ENCODE measurements at places on chromosomes 12 and 14.

GRCh38 chr12:28192125-28192524 is 1.9 kb downstream of the CCDC91 start:
- no peak for DNase-seq

DNA sequence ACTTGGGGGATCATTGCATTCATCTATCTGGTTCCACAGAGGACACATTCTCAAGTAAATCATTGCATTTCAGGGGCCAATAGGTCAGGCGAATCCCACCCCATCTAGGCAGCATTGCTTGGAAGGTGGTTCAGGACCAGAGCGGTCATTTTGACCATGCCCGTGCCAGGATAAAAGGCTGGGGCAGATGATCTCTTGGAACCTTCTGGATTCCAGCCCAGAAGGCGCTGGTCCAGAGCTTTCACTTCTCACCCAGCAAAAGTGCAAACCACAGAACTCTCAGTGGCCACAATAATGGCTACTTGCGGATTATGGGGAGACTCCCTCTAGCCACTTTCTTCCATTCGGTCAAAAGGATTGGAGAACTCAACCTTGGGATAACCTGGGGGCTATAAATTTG is 595 bp upstream of the KRT85 start:
- no peak for DNase-seq

DNA sequence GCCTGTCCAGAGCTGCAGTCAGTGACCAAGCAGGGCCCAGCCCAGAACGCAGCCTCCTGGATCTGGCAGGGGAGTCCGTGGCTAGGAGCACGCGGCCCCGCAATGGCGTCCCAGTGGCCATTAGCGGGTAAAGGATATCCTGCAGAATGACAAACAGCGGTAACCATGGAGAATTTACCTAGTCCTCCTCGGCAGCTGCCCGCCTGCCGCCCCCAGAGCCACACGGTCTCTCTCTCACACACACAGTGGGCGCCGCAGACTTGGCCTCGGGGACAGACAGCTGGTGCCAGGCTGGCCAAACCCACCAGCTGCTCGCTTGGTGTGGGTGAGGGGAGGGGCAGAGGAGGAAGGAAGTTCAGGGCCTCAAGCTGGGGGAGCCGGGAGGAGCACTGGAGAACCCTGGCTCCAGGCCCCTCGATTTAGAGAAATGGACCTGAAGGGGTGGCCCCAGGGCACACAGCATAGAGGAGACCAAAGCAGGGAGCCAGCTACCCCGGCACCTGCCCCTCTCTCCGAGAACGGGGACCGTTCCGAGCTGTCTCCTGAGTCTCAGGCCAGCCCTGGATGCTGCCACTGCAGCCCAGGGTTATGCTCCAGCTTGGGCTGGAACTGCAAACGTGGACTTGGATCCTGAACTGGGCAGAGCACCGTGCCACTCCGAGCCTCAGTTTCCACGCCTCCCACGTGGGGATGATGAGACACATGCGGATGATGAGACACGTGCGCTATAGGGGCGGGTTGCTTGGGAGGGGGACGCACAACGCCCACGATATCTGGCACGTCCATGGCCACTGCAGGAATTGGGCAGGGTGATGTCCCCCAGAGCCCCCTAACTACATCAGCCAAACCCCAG is 3.4 kb downstream of the CDK2AP1 start:
- DNase-seq, result no peak

- no peak for DNase-seq
Measured at GRCh38 chr12:121775501-121775900, 18.0 kb downstream of the RHOF start.

- DNase-seq, result no peak
Measured at GRCh38 chr12:111353603-111354295, 15.1 kb downstream of the PHETA1 start.

GRCh38 chr12:49967777-49968250 is 4.9 kb upstream of the AQP6 start:
- DNase-seq, result no peak

DNA sequence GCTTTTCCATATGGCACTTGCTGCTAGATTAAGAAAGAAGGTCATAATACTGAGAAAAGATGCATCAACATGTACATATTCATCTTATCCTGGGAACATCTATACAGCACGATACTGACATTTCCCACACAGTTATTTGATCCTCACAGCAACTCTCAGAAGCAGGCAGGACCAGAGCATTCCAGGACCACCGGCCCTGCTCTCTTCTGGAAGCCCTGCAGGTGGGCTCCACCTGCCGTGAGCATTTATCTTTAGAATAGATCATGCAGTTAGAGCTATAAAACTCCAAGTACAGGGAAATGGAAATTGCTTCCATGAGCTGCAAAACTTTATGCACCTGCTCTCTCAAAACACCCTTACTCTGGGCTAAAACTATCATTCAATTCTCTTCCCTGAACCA is 5.5 kb upstream of the BDKRB1 start:
- no peak for DNase-seq

DNA sequence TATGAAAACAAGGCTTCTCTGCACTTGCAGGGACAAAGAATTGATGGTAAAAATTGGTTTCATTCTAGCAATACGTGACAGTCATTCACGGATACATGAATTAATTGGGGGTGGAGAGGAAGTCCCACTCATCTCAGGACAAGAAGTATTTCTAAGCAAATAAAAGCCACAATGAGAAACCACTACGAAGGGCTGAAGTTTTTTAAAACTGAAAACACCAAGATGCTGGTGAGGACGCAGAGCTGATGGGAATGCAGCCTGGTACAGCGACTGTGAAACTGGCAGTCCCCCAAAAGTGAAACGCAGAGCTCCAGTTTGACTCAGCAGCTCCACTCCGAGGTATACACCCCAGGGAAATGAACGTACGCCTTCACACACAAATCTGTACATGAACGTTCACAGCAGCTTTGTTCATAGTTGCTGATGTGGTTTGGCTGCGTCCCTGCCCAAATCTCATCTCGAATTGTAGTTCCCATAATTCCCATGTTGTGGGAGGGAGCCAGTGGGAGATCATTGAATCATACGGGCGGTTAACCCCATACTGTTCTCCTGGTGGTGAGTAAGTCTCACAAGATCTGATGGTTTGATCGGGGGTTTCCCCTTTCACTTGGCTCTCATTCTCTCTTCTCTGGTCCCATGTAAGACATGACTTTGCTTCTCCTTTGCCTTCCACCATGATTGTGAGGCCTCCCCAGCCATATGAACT is 89.0 kb downstream of the SCARB1 start:
- no peak for DNase-seq

- DNase-seq, result no peak
Measured at GRCh38 chr14:100468557-100468956, 118.7 kb downstream of the BEGAIN start.

DNA sequence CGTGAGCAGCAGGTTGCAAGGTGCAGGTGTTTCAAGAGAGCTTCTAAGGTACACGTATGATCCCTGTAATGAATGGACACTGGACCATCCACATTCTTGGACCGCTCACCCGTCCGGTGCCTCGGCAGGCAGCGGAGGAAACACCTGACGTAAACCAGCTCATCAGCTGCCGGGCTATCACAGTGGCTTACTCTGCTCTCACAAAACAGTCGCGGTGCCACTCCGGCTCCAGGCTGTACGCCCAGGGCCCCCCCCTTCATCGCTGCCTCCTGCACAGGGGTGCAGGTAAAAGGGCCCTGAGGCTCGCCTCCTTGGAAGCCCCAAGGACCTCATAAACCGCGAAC is 436 bp downstream of the VPS33A start:
- DNase-seq, result no peak

DNA sequence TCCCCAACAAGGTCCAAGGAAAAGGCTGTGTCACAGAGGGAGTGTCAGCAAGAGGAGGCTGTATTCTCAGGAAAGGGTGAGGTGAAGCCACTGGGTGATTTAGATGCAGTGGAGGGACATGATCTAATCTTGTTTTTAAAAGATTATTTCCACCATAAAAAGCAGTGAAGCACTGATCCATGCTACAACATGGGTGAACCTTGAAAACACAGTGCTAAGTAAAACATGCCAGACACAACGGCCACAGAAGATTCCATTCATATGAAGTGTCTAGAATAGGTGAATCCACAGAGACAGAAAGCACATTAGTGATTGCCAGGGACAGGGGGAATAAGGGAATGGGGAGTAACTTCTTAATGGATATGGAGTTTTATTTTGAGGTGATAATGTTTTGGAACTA is 12.8 kb downstream of the RITA1 start:
- no peak for DNase-seq

GRCh38 chr14:68894123-68894522 is 85.0 kb downstream of the ACTN1 start:
- DNase-seq, result no peak

GRCh38 chr14:93936245-93936644 is 9.1 kb downstream of the FAM181A start:
- DNase-seq, result no peak

- no peak for DNase-seq
Measured at GRCh38 chr14:35159742-35160409, 37.5 kb downstream of the PRORP start.

GRCh38 chr14:33229269-33229929 is 290.7 kb downstream of the NPAS3 start:
- DNase-seq, result no peak

GRCh38 chr14:29741909-29742401 is 185.7 kb downstream of the PRKD1 start:
- DNase-seq, result no peak

DNA sequence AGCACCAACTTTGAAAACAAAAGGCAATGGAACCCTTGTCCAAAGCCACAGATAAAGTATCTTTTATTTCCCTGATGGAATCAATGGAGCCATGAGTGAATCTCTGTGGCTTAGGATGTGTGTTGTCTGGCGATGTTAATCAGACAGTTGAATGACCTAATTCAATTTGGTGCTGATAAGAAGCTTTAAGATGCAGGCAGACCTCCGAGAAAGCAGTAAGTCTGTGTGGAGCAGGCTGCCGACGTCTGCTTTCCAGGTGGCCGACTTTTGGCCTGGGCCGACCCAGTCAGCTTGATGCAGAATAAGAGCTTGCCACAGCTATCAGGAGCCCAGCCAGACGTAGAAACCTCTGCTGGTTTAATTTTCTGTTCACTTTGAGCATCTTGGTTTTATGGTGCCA is 21.1 kb upstream of the TMEM132C start:
- DNase-seq, result no peak

DNA sequence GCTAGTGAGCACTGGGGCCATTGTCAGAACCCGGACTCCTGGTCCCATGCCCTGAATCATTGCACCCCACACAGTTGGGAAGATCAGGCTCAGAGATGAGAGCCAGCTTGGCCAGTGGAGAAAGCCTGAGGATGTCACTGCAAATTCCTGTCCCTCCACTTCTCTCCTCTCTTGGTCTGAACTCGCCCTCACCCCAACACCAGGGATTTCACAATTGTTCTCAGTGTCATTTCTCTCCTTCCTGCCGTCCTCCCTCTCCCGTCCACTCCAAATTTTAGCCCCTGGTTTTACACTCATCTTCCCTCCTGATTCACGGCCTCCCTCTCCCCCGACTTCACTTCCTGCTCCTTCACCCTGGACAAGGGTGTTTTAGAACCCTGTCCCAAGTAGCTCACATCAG is 11.1 kb downstream of the KRT75 start:
- no peak for DNase-seq

DNA sequence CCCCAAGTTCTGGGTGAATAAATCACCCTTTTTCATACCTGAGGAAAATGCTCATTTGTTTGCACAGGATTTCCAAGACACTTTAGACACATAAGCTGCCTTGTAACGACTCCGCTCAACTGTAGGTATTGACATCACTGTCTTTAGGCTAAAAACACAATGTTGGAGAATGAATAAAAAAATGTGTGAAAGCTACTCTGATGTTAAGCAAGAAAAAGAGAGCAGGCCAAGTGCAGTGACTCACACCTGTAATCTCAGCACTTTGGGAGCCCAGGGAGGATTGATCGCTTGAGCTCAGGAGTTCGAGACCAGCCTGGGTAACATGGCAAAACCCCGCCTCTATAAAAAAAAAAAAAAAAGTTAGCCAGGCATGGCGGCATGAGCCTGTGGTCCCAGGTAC is 11.1 kb upstream of the CIPC start:
- DNase-seq, result no peak

DNA sequence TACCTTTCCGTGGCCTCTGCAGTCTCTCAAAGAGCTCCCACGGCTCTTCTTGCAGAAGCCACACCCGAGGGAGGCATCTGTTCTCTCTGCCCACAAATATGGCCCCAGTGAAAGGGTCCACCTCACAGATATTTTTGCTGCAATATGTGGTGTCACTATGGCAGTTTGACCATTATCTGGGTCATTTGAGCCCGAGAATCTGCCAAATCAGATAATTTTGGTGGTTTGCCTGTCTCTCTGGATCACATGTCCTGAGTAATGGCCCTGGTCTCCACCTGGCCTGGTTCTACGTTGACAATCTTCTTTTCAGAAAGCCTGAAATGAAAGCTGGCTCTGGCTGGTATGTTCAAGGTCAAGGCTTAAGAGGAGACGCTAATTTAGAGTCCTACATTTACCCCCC is 5.7 kb upstream of the WSCD2 start:
- no peak for DNase-seq

DNA sequence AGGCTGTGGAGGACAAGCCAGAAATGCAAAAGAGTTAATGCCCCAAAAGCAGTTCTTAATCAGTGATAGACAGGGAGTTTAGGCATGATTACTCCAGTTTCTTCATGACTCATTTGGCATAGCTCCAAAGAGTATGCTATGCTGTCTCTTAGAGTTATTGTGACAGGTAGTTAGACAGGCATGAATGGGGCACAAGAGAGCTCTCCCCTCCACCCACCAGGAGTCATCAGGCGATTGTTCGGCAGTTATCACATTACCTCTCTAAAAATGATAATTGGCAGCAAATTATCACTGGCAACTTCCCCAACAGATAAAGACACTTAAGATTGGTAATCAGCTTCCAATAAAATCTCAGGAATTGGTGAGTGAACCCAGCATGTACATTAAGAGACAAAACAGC is 320.1 kb downstream of the DAD1 start:
- DNase-seq, result no peak

- no peak for DNase-seq
Measured at GRCh38 chr12:52271158-52271557, 3.3 kb upstream of the KRT86 start.

DNA sequence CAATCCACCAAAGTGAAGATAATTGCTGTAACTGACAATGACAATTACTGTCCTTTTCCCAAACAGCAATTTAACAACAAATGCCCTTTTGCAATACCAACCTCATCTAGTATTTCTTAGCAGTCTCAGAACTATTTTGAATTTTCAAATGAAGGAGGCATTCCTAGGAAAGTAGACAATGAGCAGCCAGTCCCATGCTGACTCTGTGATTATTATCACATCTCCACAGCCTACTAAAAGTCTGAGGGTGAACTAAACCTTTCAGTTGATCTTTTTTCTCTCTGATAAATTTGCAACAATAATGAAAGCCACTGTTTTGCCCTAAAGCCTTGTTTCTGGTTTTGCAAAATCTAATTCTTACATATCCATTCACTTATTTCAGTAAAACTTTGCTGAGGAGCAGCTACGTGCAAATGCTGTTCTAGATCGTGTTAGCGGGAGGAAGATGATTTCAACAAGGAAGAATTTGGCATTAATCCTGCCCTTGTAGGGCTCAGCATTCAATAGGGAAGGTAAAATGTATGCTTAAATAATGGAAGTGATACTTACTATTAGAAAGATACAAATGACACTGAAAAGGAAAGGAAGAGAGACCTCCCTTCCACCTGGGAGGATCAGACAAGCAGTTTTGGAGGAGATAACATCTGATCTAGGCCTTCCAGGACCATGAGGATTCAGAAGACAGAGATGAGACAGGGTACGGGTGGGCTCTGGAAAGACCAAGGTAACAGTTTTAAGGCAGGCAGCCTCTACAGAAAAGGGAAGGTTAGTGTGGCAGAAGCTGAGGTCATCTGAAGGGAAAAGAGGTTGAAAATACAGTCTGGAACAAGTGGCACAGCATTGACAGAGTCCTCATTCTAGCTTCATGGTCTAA is 47.4 kb downstream of the SLC38A1 start:
- no peak for DNase-seq

- DNase-seq, result no peak
Measured at GRCh38 chr12:103688376-103689063, 101.4 kb downstream of the STAB2 start.
